ENCODE measurements at places on chromosomes 2 and 18.

GRCh38 chr2:36701918-36702317 is 5.4 kb downstream of the VIT start:
- DNase-seq = no peak

DNA sequence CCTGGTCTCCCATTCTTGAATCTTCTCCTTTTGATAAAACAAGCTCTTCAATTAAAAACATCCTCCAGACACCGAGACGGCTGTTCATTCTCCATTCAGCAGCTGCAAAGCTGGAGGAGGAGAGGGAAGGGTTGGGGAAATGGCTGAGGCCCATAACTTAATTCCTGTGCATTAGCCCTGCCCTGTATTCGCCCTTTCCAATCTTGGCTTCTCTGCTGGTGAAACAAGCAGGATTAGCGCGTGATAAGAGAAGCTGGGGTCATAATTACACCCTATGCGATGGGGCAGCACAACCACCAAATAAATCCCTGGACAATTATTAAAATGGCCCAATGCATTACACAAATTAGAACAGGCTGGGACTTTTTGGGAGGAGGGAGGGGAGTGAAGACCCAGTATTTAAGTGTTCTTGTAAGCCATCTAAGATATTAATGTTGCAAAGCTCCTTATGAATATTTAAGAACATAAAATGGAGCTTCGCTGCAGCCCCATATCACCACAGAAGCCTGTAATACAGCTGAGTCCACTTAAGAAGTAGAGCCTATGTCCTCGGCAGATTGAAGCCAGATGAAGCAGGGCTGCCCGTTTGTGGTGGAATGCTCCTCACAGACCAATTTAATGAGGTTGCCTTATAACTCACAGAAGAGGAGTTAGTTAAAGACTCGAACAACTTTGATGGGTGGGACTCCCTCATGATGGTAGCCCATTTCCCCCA is 176.6 kb upstream of the SKOR2 start:
- no peak for DNase-seq

DNA sequence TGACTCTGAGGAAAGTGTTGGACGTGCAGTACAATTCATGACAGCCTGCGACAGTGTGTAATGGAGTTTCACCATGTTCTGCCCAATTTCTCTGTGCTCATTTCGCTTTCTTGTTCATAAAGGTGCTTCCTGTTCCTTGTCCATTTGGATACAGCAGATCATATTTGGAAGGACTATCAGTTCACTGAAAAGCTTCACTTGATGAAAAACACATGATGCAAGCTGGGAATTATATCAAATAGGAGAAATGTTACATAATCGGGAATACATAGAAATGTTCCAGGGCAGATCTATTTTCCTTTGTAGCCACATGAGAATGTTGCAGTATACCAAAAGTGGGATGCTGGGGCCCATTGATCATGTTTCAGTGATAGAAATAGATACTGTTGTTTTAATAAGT is 266.3 kb upstream of the SLC14A2 start:
- no peak for DNase-seq

DNA sequence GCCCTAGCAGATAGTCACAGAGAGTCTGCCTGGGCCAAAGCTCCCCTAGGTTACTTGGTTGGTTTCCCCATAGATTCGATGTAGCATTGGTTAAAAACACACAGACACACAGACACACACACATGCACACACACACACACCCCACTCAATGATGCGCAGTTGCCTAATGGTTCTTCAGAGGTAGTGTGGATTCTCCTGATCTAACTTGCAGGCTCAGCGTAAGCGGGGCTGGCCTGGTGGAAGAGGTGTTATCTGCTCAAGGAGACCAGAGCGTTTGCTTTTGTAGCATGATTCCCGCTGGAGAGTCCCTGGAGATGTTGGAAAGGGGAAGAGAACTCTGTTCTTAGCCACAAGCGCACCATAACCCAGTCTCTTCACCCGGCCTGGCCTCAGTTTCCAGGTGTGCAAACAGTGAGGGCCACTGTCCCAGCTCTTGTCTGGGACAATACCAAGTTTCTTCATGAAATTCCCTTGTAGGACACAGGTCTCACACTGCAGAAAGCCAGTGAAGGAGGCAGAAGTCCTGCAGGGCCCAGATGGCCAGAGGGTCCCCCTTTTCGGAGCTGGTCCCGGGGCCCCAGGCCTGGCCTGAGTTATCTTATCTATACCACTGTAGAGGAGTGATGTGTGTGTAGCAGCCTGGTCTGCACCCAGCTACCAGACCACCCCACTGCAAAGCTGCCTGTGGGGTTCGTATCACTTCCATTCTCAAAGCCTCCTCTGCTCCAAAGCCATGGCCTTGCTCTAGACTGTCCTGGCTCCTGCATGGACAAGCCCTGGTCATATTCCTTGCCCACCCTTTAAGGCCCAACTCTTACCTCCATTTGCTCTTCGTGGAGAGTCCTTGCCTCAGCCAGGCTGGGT is 3.7 kb downstream of the ACKR3 start:
- no peak for DNase-seq

- DNase-seq = no peak
Measured at GRCh38 chr2:157061799-157062198, 195.7 kb upstream of the GALNT5 start.

- DNase-seq = no peak
Measured at GRCh38 chr2:128368437-128369107, 49.9 kb upstream of the HS6ST1 start.

DNA sequence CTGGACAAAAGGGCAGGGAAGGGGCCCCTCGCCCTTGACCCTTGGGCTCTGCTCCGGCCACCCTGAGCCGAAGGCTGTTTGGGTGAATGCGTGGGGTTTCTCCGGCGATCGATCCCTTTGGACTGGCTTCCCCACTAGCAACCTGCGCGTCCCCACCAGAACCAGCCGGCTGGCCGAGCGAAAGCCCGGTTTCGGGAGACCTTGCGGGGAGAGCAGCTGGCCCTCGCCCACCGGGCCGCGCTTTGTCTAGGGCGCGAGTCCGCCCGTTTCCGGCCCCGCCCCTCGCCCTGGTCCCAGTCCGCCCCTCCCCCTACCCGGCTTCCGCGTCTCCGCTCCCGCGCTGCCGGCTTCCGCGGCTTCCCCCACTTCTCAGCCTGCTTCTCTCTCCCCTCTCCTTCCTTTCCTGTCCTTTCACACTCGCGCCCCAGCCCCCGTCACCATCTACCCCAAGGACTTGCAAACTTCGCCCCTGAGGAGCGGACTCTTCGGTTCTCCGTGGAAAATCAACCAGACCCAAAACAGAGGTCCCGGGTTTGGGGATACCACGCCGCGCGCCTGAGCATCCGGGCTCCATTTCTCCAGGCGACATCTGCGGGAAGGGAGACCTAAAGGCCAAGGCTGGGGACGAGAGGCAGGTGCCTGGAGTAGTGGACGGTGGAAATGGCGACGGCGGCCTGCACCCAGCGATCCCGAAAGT is 48.0 kb upstream of the ATP6V1B1 start:
- DNase-seq = no peak

DNA sequence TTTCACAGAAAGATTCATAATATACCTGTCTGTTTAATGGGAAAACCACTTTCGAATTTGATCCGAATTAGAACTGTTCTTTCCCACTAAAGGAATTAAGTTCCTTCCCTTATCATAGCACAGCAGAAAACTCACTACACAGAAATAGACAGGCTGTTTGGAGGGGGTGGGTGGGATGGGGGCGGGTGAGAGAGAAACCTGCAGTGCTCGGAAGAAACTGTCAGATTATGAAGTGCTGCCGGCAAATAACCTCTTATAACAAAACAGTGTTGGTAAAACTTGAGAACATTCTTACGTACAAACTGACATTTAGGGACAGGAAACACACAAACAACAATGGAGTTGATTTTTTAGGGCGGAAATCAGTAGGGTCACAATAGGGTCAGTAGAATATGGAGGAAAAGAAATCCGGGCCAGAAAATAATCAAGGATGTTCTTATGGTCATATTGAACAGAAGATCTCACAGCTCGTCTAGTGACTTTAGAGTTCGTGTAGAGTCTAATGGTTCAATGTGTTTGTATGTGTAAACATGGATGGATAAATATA is 756.0 kb upstream of the LRATD1 start:
- DNase-seq = no peak

- DNase-seq = no peak
Measured at GRCh38 chr2:227829337-227829736, 15.7 kb downstream of the CCL20 start.

DNA sequence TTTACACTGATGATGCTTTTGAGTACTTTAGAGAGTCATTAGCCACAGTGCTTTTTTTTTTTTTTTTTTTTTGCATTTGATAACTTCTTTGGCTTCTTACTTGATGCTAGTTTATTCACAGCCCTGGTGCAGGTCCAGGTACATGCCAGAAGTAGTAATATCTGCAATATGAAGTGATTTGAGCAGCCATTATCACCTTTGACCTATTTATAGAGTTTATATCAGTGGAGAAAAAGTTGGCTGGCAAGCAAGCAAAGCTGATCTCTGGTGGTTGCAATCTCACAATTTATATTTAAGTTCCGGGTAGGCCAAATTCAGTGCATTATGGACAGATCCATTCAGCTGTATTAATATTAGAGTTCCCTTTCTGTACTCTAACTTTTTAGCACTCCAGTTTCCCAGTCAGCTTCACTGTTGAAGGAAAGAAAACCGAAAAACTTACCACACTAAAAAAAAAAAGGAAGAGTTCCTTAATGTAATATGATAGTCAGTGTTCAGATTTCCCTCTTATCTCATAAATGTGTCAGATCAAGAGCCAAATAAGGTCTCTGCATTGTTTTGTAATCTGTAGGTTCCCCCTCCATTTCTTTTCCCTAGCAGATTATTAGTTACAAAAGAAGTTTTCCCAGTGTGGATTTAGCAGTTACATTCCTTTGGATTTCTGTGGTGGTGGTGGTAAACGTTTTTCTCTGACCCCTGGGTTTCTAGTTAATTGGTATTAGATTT is 78.6 kb downstream of the HAUS1 start:
- DNase-seq = no peak

DNA sequence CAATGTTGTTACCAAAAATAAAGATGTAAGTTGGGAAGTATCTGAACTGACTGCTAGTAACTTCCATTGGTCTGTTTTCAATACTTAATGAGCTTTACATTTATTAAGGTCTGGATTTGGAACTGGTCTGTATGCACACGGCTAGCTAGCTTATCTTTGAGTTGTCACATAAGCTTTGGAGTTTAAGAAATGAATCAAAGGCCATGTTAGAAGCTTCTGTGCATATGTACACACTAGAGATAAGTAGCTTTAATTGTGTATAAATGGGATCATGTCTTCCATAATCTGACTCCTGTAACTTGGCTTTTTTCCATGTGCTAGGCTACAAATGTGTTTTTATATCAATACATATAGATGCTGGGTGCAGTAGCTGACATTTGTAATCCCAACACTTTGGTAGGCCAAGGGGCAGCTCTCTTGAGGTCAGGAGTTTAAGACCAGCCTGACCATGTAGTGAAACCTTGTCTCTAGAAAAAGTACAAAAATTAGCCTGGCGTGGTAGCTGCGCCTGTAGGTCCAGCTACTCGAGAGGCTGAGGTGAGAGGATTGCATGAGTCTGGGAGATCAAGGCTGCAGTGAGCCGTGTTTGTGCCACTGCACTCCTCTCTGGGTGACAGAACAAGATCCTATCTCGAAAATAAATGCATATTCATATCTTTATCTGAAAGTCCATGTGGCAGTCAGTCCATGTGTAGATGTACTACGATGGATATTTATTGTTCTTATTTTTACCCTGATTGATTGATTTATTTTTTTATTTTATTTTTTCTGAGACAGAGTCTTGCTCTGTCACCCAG is 27.2 kb downstream of the ATIC start:
- DNase-seq = no peak

- peak; percentile 57 for DNase-seq
Measured at GRCh38 chr2:240232961-240233884, 92.8 kb upstream of the OTOS start.

- no peak for DNase-seq
Measured at GRCh38 chr2:60007671-60008070, 545.8 kb downstream of the BCL11A start.

DNA sequence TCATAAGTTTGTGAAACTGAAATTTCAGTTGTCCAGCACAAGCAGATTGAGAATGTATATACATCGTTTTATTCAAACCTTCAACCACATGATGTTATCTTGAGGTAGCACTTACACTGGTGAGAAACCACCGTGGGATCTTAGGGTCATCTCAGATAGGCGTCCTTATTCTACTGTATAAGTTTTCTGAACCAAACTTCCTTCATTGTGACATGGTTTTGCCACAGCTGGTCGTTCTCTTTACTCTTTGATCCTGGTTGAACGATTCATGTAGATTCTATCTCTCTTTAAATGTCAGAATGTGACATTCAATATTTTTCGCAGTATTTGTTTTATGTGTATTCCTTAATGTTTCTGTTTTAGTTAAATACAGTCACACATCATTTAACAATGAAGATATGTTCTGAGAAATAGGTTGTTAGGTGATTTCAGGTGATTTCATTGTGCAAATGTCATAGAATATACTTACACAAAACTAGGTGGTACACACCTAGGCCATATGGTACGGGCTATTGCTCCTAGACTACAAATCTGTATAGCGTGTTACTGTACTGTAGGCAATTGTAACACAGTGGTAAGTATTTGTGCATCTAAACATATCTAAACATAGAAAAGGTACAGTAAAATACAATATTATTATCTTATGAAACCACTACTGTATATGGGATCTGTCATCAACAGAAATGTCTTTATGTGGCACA is 17.9 kb upstream of the ARHGAP25 start:
- DNase-seq = no peak

DNA sequence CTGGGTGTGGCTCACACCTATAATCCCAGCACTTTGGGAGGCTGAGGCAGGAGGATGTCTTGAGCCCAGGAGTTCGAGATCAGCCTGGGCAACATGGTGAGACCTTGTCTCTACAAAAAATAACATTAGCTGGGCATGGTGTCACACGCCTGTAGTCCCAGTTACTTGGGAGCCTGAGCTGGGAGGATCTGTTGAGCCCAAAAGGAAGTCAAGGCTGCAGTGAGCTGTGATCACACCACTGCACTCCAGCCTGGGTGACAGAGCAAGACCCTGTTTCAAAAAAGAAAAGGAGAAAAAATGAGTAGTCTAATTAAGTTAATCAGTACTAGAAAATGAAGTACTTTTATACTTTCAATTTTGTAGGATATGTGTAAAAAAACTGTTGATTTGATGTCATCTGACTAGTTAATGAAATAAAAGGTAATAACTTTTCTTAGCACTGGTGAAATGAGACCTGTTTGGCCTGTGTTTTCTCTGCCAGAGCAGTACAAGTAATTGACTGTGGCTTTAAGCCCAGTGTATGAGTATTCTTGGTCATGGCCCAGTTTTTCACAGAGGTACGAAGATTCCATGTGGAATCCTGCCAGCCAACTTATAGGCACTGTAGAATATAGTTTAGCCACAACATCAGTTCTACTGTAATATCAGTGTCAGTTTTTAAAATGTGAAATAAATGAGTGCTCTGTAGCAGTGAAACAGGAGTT is 35.8 kb downstream of the MFSD6 start:
- DNase-seq = no peak

GRCh38 chr2:240819858-240820606 is at the start of gene KIF1A:
Gene KIF1A (minus strand): TSS chr2:240820219. CDS start chr2:240797752, 22,467 bp downstream.
- DNase-seq = no peak

- DNase-seq = no peak
Measured at GRCh38 chr2:174762464-174762863, 1.8 kb downstream of the CHRNA1 start.

GRCh38 chr2:159903443-159904126 is 105.6 kb upstream of the CD302 start:
- DNase-seq = peak; percentile 26
